Ascending aorta (tissue), 2 donors: ENCODE measurements at places on chromosomes 1 and 21. TPM values are rescaled to one million over a fixed set of nuclear protein-coding genes. Genes with fewer than 3 reads are reported as not detected.

GRCh38 chr1:30600258-30600657, 123.1 kb downstream of the MATN1 start:
- peak; percentile 44 for DNase-seq

DNA sequence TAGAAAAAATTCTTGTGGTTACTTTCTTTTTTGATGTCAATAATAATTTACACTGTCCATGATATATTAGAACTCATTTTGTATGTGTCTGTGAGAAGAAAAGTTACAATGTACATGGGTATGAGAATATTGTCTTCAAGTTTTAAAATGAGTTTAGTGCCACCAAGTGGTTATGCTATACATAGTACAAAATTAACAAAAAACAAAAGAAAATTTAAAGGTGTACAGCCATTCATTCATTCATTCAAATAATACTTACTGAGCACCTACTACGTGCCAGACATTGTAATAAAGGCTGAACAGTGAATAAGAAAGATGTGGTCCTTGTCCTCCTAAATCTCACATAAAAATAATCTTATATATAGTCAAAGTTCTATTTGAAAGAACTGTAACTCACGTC, 27.7 kb downstream of the UCHL5 start:
- no peak for DNase-seq

The CLDN17 gene
- total RNA-seq: not detected

- no peak for DNase-seq
Observed at GRCh38 chr21:14457762-14458161, 74.8 kb upstream of the HSPA13 start.

- DNase-seq: no peak
Observed at GRCh38 chr1:41390166-41390565, 28.9 kb downstream of the FOXO6 start.

- peak; percentile 88 for DNase-seq
Observed at GRCh38 chr21:45403825-45404729, 888 bp upstream of the COL18A1 start.

- DNase-seq: no peak
Observed at GRCh38 chr1:19969898-19970660, 9.3 kb downstream of the PLA2G2A start.

The TNFAIP8L2 gene
- not detected for total RNA-seq

The LAD1 gene
- total RNA-seq: 0.43 TPM

The CRYZL1 gene
- 20.0 TPM for total RNA-seq

DNA sequence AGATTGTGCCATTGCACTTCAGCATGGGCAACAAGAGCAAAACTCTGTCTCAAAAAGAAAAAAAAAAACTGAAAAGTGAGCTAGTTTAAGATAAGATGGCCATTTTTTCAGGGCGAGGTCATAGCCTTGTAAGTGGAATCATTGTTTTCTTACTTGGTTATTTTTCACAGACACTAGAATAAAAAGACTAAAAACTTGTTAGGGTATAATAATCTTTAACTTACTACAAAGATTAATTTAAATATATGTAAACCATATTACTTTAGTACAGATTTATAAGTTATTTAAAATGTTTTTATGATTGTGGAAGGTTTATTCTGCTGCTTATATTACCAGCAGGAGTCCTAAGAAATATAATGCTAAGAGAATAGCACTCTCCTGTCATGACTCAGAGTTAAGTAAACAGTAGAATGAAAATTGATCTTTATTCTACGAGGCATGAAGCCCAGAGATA, 23.5 kb downstream of the ANGPTL1 start:
- no peak for DNase-seq

The LORICRIN gene
- total RNA-seq: not detected

The IL19 gene
- not detected for total RNA-seq

The FMO5 gene
- 19.6 TPM for total RNA-seq

The IFI44L gene
- total RNA-seq: 19.5 TPM

DNA sequence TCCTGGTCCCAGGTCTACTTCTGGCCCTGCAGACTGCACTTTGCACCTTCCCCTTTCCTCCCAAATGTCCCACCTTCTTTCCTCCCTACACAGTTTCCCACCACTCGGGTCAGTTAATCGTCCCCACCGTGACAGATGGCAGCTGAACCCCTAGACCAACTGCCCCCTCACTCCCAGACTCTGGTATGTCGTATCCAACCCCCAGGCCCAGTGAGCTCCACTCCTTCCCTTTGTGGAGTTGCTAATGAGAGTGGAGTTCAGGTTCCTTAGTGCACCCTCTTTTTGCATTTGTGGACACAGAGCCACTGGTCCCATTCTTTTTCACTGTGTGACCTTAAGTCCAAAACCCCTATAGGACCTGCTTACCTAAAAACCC, 1.8 kb downstream of the MAN1C1 start:
- DNase-seq: no peak

GRCh38 chr1:234488054-234489006, 9.4 kb upstream of the TARBP1 start:
- no peak for DNase-seq

The SPRR2E gene
- not detected for total RNA-seq

- no peak for DNase-seq
Observed at GRCh38 chr1:7390604-7391000, 380.5 kb upstream of the VAMP3 start.

GRCh38 chr1:219537223-219537631, 75.7 kb downstream of the ZC3H11B start:
- DNase-seq: no peak

The TRIM17 gene
- not detected for total RNA-seq

DNA sequence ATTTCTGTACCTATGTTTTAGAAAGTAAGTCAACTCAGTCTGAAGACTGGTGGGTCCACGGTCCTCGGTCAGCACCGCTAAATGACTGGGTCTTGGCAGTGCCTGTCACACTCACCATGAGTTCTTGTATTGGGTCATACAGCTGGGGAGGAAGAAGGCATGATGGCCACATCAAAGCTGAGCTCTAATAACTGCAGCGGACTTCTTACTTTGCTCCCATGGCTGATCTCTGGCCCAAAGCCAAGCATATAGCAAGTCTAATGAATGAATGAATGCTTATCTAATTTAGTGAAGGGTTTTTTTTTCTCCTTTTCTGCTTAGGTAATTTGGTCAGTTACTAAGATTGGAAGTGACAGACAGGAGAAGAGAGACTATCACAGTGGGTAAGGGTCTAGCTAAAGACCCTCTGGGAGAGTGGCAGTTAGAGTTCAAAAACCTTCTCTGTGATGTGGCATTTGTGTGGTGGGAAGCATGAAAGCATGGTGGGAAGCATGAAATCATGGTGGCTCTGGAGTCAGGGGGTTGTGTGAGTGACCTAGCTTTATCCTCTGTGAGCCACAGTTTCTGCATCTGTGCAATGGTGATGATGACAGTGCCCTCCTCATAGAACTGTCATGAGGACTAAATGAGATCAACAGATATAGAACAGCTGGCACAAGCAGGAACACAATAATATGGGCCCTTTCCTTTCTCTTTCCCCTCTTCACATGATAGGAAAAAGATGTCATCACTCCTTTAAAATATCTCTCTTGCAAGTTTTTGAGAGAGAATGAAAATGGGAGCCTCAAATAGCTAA, 78.9 kb upstream of the JAK1 start:
- DNase-seq: no peak

The KRTAP10-11 gene
- not detected for total RNA-seq

DNA sequence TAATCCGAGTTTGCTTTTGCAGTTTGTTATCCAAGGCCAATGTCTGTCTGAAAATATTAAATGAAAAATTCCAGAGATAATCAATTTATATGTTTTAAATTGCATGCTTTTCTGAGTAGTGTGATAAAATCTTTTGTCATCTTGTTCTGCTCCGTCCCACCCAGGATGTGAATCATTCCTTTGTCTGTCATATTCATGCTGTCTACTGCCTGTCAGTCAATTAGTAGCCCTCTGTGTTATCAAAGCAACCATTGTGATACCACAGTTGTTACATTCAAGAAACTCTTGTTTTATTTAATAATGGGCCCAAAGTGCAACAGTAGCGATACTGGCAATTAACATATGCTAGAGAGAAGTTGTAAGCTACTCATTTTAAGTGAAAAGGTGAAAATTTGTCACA, 819.3 kb downstream of the BRINP3 start:
- DNase-seq: no peak

DNA sequence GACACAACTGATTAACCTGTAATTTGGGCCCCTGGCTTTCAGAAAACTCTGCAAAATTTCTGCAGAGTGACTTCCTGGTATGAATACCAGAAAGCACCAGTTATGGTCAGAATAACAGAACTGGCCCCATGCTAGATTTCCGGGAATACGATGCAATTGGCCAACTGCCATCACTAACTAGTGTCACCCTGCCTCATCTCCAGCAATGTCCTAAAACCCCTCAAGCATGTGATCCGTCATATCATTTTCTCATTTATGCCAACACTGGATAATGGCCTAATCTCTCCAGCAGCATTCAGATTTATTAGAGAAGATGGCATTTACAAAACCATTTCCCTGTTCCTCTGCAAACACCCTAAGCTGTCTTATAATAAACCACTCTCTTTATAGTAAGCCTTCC, 15.4 kb downstream of the KAZN start:
- DNase-seq: no peak

DNA sequence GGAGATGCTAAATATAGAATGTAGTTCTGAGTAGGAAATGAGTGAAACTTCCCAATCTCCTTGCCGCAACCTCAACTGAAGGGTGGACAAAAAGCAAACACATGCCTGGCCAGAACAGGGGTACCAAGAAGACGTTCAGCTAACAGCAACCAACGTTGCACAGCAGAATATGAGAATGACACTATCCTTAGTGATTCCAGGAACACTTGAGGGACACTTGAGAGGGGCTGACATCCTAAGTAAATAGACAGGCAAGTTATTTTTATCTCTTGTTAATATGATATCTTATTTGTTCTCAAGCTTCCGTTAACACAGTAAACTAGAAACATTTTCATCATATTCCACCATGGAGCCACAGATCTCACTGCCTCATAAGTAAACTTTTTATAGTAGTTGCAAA, 908 bp downstream of the KRTAP19-1 start:
- DNase-seq: no peak

GRCh38 chr1:86865973-86866637, 47.8 kb downstream of the SELENOF start:
- DNase-seq: no peak

DNA sequence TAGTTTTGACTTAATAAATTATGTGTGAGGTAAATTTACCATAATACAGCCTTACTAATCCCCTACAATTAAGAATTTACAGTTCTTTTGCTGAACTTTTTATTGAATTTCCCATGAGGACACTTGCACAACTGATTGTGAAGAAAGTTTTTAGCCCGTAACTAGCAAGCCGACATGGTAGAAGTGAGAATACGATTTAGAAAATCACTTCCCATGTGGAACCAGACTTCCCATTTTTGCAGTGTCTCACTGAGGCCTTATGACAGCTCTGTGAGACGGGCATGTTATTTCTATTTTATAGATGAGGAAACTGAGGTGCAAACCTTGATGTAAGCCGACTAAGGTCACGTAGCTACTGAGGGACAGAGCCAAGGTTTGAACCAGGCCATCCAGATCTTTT, 32.5 kb upstream of the LMO4 start:
- no peak for DNase-seq

The KIRREL1 gene
- total RNA-seq: 114 TPM

GRCh38 chr1:113793878-113794834, 18.1 kb downstream of the RSBN1 start:
- no peak for DNase-seq

DNA sequence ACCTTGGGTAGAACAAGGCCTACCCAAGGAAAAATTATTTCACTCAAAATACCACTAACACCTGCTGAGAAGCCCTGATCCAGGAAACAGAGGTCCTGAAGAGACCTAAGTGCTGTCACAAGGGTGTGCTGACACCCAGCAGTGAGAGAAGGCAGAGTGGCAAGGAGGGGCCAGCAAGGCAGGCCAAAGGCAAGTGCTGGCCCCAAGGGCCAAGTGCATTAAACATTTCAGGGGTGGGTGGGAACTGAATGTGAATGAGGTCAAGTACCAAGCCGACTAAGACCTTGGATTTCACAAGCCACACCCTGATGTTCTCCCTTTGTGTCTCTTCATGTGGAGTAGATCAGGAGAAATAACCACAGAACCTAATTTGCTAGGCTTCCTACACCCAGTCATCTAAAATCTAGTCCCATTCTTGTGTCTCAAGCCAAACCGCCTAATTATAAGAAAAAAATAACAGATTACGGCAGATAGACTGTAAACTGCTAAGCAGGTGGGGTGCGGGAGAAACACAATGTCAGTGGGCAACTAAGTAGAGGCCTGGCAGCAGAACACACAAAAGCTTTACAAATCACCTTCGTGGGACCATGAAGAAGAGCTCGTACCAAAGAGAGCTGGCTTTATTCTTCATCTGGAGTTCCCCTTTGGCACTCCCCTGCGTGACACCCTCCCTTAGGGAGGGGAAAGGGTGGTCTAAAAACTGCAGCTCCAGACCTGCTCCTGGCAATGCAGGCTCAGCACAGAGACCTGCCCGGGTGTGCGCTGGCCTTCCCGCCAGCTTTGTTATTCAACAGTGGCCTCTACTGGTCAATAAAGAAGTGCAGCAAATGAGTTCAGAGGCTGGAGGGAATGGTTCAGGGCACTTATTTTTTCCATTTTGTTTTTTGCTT, 8.7 kb downstream of the UBE2G2 start:
- DNase-seq: no peak

GRCh38 chr21:25647647-25648046, 8.6 kb downstream of the JAM2 start:
- DNase-seq: no peak

- DNase-seq: no peak
Observed at GRCh38 chr1:53964109-53964508, 18.0 kb downstream of the LRRC42 start.
